ENCODE measurements at places on chromosomes 13 and 19.

DNA sequence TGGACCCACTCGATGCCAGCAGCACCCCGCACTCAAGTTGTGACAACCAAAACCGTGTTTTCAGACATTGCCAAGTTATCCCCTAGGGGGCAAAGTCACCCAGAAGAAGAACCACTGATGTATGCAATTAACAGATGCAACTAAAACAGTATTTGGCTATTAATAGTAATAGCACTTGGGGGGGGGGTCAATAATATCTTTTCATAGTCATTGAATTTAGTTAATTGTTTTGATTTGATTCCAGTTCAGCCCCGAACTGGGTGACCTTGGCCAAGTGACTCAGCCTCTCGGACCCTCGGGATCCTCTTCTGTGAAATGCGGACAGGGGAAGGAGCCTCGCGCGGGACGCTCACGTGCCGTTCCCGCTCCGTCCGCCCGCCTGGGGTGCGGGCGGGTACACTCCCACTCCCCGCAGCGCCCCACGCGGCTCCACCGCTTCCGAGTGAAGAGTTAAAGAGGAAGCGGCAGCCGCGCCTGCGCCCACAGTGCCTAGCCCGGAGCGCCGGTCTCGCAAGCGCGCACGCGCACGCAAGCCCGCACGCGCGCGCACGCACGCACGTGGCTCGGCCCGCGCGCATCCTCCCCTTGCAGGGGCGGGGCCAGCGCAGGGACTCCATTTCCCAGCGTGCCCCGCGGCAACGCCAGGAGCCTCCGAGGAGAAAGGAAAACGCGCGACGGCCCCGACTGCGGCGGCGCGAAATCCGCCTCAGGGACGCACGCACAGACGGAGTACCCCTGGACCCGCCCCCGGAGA, 435 bp upstream of the DAZAP1 start:
- H3K27ac ChIP-seq, result no peak overlapping the region
- H3K4me1 ChIP-seq, result peaks cover 34% of the 10 kb centered on the region
- peak overlapping the region; percentile 84 for H3K4me3 ChIP-seq
- peak; percentile 99 for DNase-seq

DNA sequence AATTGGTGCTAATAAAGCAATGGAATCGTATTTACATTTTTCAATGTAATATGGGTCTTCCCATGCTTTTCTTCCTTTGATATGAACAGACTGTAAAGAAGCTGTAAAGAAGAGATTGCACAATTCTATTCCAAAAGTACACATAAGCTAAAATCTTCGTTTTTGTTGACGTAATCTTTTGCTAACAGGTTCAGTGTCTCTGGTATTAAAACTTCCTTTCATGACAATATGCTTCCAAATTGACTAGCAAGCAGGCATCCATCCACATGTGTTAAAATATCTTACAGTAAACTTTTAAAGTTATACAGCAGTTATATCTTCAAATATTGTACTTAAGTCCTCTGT, 19.3 kb upstream of the SGCG start:
- no peak overlapping the region for H3K4me3 ChIP-seq
- peaks cover 3% of the 10 kb centered on the region for H3K36me3 ChIP-seq
- H3K27me3 ChIP-seq, result peaks cover 32% of the 10 kb centered on the region
- peaks cover 8% of the 10 kb centered on the region for H3K4me1 ChIP-seq
- H3K27ac ChIP-seq, result no peak overlapping the region

DNA sequence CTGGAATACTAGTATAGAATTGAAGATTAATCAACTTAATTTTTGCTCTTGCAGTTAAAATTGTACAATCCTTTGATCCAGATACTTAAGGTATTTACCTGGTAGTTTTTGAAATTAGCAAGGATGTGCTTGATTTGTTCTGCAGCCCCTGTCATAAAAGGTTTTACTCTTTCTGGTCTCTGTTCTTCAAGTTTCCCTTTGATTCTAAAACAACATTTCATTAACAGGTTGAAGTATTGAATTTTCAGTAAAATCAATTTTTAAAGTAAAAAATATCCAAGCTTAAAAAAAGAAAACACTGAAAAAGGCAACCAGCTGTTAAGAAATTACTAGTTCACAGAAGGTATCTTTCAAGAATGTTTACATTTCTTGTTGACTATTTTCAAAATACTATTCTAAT, 1.6 kb downstream of the TPT1 start:
- peak overlapping the region; percentile 75 for H3K27ac ChIP-seq
- H3K4me3 ChIP-seq, result peak overlapping the region; percentile 95
- H3K4me1 ChIP-seq, result peaks cover 69% of the 10 kb centered on the region
- no peak for DNase-seq

- peak overlapping the region; percentile 88 for H3K4me3 ChIP-seq
- H3K36me3 ChIP-seq, result peaks cover 5% of the 10 kb centered on the region
- peak overlapping the region; percentile 69 for H3K27ac ChIP-seq
- no peak for DNase-seq
These were observed 132.8 kb upstream of the MYO16 start for GRCh38 chr13:108496362-108497210.

DNA sequence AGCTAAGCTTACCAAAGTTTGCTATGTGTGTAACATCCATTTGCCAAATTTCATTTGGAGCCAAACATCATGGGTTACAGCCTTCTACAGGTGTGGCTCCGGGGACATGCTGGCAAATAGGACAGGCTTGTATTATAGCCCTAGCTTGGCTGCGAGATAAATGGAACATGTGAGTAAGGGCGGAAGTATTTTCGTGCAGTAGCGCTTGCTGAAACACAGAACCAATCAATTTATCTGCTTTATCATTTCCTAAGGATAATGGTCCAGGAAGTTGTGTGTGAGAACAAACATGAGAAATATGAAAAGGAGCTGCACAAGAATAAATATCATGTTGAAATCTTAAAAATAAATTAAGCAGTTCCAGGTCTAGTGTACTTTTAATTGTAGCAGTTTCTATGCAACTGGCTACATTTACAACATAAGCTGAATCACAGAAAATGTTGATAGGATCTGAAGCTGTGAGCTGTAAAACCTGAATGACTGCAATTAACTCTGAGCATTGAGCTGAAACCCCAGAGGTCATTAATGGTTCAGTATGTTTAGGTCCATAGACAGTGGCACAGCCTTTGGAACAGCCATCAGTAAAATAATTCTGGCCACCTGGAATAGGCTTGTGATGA, 22.2 kb upstream of the ZNF100 start:
- H3K4me3 ChIP-seq, result no peak overlapping the region
- H3K27me3 ChIP-seq, result no peaks in the 10 kb centered on the region
- H3K4me1 ChIP-seq, result no peaks in the 10 kb centered on the region

DNA sequence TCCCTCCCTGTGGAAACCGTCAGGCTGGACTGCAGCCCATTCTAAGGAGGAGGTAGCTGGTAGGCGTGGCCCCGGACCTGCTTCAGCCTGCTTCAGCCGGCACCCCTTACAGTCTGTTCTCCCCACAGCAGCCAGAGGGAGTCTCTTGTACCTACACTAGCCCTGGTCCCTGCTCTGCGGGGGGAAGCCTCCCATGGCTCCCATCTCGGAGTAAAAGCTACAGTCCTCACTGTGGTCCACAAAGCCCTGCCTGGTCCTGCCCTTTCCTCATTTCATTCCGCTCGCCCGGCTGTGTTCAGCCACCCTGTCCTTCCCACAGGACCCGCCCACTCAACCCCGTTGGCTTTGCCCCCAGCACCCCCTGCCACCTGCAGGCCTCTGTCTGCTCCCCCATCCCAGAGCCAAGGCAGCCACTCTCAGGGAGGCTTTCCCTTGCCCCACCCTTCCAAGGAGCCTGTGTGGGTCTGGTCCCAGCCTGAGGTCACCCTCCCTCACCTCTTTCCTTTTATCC, 1.3 kb downstream of the PGLYRP1 start:
- peaks cover 7% of the 10 kb centered on the region for H3K27me3 ChIP-seq
- H3K27ac ChIP-seq, result no peak overlapping the region
- no peaks in the 10 kb centered on the region for H3K36me3 ChIP-seq
- H3K4me3 ChIP-seq, result no peak overlapping the region
- DNase-seq, result no peak

DNA sequence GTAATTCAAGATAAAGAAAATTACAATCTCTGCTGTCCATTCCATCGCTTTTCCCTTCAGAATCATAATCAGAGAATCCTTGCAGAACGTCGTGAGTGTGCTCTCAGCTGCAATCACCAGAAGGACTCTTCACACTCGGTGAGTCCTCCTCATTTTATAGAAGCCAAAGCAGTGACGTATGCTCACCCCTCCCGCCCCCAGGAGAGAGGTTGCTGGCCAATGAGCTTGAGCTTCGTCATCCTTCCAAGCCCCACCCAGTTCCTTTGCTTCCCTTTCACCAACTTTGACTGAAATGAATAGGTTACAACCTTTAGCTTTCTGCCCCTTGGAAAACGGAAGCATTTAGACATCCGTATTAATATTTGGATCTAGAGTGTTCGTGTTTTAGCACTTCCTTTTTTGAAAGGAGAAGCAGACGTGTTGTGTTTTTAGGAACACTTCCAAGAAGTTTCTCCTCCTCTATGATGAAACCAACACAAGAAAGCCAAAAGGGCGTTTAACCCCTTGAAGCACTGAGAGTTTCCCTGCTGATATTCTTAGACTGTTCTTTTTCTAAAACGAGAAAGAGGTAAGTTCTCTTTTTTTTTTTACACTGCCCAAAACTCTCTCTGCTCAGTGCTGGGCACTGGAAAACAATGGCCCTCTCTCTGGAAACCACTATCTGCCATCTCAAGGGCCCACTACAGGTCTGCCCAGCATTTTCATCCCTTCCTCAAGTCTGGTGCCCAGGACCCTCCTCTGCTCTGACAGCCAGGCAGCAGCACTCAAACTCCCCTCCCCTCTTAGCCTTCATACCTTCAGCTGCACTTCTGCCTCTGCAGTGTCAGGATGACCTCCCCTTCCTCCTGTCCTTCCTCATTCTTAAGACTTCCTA, 44.3 kb upstream of the CEACAM21 start:
- H3K27ac ChIP-seq, result peak overlapping the region; percentile 93
- no peaks in the 10 kb centered on the region for H3K36me3 ChIP-seq
- H3K4me3 ChIP-seq, result peak overlapping the region; percentile 80
- peaks cover 38% of the 10 kb centered on the region for H3K4me1 ChIP-seq
- DNase-seq, result peak; percentile 60
- H3K27me3 ChIP-seq, result peaks cover 12% of the 10 kb centered on the region

DNA sequence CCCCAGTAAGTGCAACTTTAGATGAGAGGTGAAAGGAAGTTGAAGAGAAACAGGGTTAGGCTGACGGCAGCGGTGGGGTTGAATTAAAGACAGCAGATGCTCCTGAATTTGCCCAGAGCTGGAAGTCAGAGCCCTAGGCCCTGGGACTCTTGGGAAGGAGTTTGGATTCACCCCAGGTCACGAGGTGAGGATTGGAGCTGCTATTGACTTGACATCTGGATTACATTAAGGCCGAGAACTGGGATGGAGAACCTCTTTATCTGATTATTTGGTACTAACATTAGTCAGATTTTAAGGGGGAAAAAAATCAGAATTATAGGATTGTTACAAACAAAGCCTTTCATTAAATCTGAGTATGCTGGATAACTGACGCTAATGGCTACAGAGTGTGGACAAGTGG, 367.2 kb downstream of the ZNF536 start:
- H3K27me3 ChIP-seq, result peaks cover 66% of the 10 kb centered on the region
- no peak overlapping the region for H3K4me3 ChIP-seq
- no peaks in the 10 kb centered on the region for H3K36me3 ChIP-seq
- no peaks in the 10 kb centered on the region for H3K4me1 ChIP-seq

GRCh38 chr19:28883241-28883693, 329.7 kb downstream of the UQCRFS1 start:
- no peaks in the 10 kb centered on the region for H3K4me1 ChIP-seq
- peaks cover 45% of the 10 kb centered on the region for H3K27me3 ChIP-seq
- H3K36me3 ChIP-seq, result no peaks in the 10 kb centered on the region

GRCh38 chr13:58893396-58893795, 1261.9 kb downstream of the PCDH17 start:
- H3K27me3 ChIP-seq, result no peaks in the 10 kb centered on the region
- H3K4me1 ChIP-seq, result no peaks in the 10 kb centered on the region
- no peak for DNase-seq
- no peak overlapping the region for H3K4me3 ChIP-seq
- H3K36me3 ChIP-seq, result no peaks in the 10 kb centered on the region

DNA sequence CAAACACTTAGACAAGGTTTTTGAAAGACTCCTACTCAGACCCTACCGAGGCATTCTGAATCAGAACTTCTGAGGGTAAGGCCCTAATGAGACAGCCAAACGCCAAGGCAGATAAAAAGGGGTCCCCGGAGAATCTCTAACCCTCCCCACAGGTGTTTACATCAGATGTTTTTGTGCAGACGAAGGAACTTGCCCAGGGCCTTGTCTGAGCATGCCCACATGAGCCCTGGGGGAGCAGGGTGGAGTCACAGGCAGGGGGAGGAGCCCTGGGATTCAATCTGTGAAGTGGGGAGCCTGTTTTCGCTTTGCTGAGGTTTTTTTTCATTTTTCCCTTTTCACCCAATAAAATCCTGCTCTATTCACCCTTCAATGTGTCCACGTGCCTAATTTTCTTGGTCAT, 61.6 kb upstream of the MED4 start:
- H3K36me3 ChIP-seq, result peaks cover 7% of the 10 kb centered on the region
- H3K4me3 ChIP-seq, result peak overlapping the region; percentile 73
- peak overlapping the region; percentile 100 for H3K27ac ChIP-seq
- H3K4me1 ChIP-seq, result peaks cover 60% of the 10 kb centered on the region

DNA sequence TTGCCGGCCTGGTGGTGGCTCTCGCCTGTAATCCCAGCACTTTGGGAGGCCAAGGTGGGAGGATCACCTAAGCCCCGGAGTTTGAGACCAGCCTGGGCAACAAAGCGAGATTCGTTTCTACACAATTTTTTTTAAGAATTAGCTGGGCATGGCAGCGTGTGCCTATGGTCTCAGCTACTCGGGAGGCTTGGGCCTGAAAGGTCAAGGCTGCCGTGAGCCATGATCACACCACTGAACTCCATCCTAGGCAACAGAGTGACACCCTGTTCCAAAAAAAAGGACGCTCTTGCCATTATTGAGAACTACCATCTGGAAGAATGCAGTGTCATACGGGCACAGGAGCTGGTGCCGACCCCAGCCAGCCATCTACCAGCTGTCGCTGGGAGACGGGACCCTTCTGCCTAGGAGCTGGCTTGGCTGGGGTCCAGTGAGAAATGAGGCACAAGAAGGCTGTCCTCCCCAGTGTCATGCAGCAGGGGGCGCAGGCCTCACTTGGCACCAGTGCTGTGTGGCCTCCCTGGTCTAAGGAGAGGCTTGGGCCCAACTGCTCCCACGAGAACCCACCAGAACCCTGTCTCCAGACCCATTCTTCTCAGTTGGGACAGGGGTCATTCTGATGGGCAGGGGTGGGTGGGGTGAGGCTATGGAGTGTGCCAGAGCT, 12.2 kb upstream of the RELB start:
- peaks cover 2% of the 10 kb centered on the region for H3K4me1 ChIP-seq
- DNase-seq, result peak; percentile 47
- peak overlapping the region; percentile 27 for H3K27ac ChIP-seq
- no peaks in the 10 kb centered on the region for H3K27me3 ChIP-seq
- no peak overlapping the region for H3K4me3 ChIP-seq
- peaks cover 5% of the 10 kb centered on the region for H3K36me3 ChIP-seq

DNA sequence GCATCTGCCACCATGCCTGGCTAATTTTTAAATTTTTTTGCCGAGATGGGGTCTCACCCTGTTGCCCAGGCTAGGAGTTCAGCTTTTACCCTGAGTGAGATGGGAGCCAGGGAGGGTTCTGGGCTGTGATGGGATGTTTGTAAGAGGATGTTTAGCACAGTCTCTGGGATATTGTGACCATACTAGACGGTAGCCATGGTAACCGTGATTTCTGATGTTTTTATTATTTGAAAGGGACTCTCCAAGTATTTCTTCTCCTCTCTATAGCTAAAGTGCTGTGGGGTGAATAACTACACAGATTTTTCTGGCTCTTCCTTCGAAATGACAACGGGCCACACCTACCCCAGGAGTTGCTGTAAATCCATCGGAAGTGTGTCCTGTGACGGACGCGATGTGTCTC, 10.4 kb downstream of the TSPAN16 start:
- H3K36me3 ChIP-seq, result peaks cover 8% of the 10 kb centered on the region
- peaks cover 4% of the 10 kb centered on the region for H3K4me1 ChIP-seq
- no peak for DNase-seq
- peaks cover 22% of the 10 kb centered on the region for H3K27me3 ChIP-seq

Data from T-helper 17 cell (primary cell).